ENCODE measurements at places on chromosomes 6 and 20.

DNA sequence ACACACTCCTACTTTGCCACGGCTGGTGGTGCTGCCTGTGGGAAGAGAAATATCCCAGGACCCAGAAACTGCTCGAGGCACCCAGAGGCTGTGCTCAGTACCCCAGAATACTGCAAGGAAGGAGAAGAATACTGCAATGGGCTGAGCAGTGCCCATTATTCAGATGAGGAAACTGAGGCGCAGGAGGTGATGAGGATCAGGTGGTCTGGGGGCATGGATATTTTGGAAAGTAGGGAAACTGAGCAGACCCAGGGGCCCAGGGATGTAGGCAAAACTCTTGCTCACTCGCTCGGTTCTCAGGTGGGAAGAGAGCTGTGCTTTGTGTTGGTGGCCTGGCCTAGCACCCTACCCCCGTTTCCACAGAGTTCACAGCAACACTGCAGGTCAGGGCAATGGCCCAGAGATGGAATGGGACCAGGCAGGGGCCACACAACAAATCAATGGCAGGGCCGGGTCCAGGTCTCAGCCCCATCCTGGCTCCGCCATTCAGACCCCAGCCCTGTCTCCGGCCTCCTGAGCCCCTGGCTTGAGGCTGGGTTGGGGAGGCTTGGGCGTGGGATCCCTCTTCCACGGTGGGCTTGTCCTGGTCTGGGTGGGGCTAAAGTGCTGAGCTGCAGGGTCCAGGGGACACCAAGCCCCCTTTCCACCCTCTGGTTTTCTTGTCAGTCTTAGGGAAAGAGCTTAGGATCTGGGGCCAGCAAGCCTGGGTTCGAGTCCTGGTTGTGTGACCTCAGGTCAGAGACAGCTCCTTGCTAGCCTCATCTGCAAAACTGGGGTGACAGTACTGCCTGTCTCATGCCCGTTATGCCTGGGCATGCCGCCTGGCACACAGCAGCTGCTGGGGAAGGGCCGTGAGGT is 33.9 kb downstream of the SUN5 start:
- no peak for DNase-seq

GRCh38 chr6:56890683-56891429 is 64.1 kb upstream of the BEND6 start:
- DNase-seq = peak; percentile 85

- DNase-seq = no peak
Measured at GRCh38 chr6:84651583-84651982, 112.8 kb downstream of the TBX18 start.

GRCh38 chr6:11766589-11767450 is 11.8 kb downstream of the ADTRP start:
- DNase-seq = peak; percentile 92

GRCh38 chr6:152824666-152825065 is 74.1 kb downstream of the VIP start:
- no peak for DNase-seq

- DNase-seq = peak; percentile 40
Measured at GRCh38 chr20:728256-728944, 39.9 kb downstream of the SLC52A3 start.

- peak; percentile 69 for DNase-seq
Measured at GRCh38 chr6:15244620-15245360, 1.1 kb upstream of the JARID2 start.

DNA sequence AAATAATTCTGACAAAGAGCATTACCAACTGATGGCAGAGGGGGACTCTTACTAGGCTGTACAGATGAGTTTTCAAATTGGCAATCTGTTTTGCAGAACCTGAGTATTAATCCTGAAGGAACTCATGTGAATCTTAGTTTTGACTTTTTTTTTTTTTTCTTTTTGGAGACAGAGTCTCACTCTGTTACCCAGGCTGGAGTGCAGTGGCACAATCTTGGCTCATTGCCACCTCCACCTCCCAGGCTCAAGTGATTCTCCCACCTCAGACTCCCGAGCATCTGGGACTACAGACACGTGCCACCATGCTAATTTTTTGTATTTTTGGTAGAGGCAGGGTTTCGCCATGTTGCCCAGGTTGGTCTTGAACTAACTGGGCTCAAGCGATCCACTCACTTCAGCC is 49.3 kb downstream of the KCTD20 start:
- DNase-seq = no peak

GRCh38 chr6:154594496-154595198 is 84.2 kb upstream of the CNKSR3 start:
- no peak for DNase-seq

- no peak for DNase-seq
Measured at GRCh38 chr6:85585741-85586140, 7.9 kb downstream of the SNX14 start.
